NCI-H524 (cell line): ENCODE measurements at places on chromosomes 4 and X.

GRCh38 chrX:7316887-7317286, 168.9 kb upstream of the PUDP start:
- no peak for DNase-seq

DNA sequence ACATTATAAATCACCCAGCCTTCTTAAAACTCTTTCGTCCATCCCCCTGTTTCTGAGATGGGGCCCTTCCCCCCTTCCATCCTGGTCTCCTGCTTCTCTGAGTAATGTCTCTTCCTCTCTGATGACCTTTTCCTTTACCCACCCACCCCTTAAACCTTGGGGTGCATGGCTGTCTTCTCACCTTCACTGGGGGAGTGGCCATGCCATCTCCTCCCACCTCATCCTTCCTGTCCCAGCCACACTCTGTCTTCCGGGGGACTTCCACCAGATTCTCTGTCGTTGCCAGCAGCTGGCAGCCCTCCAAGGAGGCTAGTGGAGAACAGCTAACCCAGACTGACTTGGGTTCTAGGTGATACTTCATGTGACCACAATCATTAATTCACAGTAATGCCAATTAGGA, 83.2 kb upstream of the SCML1 start:
- no peak for DNase-seq

GRCh38 chr4:88242144-88242543, 42.2 kb downstream of the PPM1K start:
- no peak for DNase-seq

DNA sequence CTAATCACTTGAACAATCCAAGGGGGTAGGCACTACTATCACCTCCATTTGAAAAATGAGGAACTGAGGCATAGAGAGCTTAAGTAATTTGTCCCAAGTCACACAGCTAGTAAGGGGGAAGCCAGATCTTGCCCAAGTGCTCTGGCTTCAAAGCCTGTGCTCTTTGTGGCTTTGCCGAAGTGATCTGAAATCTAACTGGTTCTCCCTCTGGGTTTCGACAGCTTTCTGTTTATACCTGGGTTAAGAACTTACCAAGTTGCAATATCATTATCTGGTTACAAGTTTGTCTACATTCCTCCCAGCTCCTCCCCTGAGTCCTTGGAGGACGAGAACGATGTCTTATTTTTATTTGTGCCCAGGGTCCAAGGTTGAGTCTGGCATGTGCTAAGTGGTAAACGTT, 125.3 kb upstream of the RAI2 start:
- no peak for DNase-seq

DNA sequence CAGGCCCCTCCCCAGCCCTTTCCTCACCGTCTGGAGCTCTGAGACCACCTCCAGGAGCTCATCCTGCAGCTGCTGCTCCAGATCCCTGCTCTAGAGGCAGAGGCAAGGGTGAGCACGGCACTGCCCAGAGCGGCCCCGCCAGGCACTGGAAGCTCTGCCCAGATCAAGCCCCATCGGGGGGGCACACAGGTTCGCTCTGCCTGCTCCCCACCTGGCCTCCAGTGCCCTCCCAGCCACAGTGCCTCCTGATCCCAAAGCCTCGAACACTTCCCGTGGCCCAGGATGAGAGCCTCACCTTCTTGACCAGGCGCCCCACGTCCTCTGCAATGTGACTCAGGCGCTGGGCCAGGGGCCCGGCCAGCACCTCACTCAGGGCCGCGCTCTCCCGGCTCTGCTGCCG, 5.0 kb downstream of the ARHGAP4 start:
- no peak for DNase-seq

- DNase-seq = no peak
Observed at GRCh38 chr4:115944146-115944905, 830.9 kb upstream of the NDST4 start.

GRCh38 chrX:1589356-1590130, 1.9 kb upstream of the AKAP17A start:
- DNase-seq = no peak

DNA sequence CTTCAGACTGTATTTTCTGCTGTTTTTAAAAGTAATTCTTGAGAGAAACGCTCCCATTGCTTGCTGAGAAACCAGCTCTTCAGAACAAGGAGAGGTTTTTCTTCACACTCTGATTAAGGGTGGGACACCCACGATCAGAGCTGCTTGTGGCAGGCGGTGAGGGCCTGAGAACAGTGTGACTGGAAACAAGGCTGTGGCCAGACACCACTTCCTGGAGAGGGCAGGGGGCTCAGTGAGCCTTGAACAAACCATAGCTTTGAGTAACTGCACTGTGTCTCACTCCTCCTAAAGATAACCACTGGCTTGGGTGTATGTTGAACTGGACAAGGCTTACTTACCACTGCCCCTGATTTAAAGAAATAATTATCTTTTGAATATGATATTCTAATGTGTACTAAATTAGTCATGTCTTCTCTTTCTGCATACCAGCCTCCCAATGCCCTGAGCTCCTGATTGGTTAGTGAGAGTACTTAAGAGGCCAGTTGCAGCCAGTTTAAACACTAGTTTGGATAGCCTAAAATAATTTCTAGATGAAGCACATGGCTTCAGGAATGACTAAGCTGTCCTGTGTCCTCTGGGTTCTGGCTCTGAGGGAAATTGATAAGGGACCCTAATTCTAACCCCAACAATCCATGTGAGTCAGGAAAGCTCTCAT, 3.7 kb upstream of the GPR82 start:
- no peak for DNase-seq

- DNase-seq = no peak
Observed at GRCh38 chr4:164304101-164304639, 449.8 kb upstream of the SMIM31 start.

- no peak for DNase-seq
Observed at GRCh38 chr4:83923341-83923740, 387.4 kb downstream of the GPAT3 start.

DNA sequence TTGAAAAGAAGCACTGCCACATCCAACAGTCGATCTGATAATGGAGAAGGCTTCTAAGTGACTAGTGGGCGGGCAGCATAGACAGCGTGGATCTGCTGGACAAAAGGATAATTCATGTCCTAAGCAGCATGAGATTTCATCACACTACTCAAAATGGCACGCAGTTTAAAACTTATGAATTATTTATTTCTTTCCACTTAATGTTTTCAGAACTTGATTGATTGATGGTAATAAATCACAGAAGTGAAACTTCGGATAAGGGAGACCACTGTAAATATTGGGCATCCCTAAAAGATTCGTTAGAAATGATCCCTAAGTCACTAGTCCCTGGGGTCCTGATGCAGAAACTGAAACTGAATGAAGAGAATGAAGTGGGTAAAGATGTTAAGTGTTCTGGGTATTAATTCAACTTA, 93.0 kb upstream of the ANK2 start:
- DNase-seq = no peak

- no peak for DNase-seq
Observed at GRCh38 chr4:85151371-85151770, 184.9 kb upstream of the WDFY3 start.

DNA sequence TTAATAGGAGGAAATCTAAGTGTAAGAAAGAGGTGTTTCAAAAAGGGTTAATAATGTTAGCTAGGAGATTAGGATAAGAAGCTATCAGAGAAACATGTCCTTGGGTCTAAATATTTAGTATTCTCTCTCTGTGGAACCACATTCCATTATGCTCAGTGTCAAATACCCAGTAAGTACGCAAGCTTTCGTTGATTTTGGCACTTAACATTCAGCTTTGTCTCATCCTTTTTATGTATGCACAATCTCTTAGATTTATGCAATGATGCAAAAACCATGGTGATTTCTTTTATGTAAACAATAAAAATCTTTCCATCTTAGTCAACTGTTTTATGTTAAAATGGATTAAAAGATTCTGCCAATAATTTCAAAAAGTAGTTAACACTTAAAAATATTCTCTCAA, 129.2 kb downstream of the KLHL13 start:
- no peak for DNase-seq
